Astrocyte (in vitro differentiated cells and primary cell): ENCODE measurements at places on chromosomes 4 and X.

DNA sequence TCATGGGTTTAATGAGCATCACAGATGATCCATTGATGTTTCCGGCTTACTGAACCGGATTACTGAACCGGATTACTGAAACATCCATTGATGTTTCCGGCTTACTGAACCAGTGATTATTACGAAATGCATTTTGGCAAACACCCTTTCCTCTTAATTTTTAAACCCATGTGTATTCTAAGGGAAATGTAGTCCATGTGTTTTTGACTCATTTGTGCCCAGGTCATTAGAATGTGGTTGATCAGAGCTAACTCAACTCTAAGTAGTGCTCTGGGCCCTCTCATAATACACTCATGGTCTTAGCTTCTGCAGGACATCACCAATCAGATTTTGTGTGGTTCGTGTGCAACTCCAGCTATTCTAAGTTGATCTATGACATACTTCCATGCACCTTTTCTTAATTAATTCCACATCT lies 141.6 kb downstream of the SPATA18 start:
- no peaks in the 10 kb centered on the region for H3K27me3 ChIP-seq
- no peaks in the 10 kb centered on the region for H3K36me3 ChIP-seq
- H3K4me1 ChIP-seq: no peaks in the 10 kb centered on the region
- no peak overlapping the region for H3K27ac ChIP-seq
- no peak overlapping the region for H3K4me3 ChIP-seq
- DNase-seq: no peak

DNA sequence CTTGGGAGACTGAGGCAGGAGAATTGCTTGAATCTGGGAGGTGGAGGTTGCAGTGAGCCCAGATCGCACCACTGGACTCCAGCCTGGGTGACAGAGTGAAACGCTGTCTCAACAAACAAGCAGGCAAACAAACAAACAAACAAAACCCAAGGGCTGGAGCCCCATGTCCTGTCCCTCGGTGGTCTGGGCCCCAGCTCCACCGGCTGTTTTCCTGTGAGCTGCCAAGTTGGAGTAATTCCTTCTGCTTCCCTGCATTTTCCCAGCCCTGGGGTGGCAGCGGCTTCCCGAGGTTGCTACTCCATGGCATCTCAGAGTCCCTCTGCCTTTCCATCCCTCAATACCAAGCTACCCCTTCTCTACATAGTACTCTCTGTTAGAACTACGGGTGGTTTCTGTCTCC lies 43.2 kb downstream of the RGS12 start:
- no peak for DNase-seq
- no peaks in the 10 kb centered on the region for H3K36me3 ChIP-seq
- no peaks in the 10 kb centered on the region for H3K27me3 ChIP-seq
- no peak overlapping the region for H3K4me3 ChIP-seq

GRCh38 chr4:112038861-112039260 lies 106.4 kb upstream of the FAM241A start:
- peak; percentile 62 for DNase-seq
- no peaks in the 10 kb centered on the region for H3K27me3 ChIP-seq
- H3K4me3 ChIP-seq: no peak overlapping the region

- H3K4me3 ChIP-seq: no peak overlapping the region
- H3K36me3 ChIP-seq: no peaks in the 10 kb centered on the region
- H3K27me3 ChIP-seq: no peaks in the 10 kb centered on the region
- H3K4me1 ChIP-seq: no peaks in the 10 kb centered on the region
These were observed 102.7 kb downstream of the SPCS3 start for GRCh38 chr4:176422511-176422910.

DNA sequence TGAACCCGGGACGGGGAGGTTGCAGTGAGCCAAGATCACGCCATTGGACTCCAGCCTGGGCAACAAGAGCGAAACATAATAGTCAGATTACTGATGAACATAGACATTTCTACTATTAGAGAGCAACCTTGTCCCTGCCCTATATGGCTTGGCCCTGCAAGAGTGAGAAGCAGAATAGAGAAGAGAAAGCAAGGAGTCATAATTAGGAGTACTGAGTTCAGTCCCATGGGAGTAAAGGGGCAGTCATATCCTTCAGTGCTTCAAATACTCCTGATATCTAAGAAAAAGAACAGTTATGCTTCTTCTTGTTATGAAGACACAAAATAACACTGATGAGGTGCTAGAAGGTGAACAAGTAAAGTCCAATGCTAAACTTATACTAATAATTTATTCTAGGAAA lies 33.8 kb downstream of the CLDN2 start:
- DNase-seq: no peak
- H3K27me3 ChIP-seq: no peaks in the 10 kb centered on the region
- H3K36me3 ChIP-seq: peaks cover 7% of the 10 kb centered on the region
- H3K27ac ChIP-seq: no peak overlapping the region

- H3K4me3 ChIP-seq: no peak overlapping the region
- no peak overlapping the region for H3K27ac ChIP-seq
- H3K27me3 ChIP-seq: no peaks in the 10 kb centered on the region
- H3K36me3 ChIP-seq: no peaks in the 10 kb centered on the region
These were observed 105.9 kb downstream of the LARP1B start for GRCh38 chr4:128166982-128167381.

DNA sequence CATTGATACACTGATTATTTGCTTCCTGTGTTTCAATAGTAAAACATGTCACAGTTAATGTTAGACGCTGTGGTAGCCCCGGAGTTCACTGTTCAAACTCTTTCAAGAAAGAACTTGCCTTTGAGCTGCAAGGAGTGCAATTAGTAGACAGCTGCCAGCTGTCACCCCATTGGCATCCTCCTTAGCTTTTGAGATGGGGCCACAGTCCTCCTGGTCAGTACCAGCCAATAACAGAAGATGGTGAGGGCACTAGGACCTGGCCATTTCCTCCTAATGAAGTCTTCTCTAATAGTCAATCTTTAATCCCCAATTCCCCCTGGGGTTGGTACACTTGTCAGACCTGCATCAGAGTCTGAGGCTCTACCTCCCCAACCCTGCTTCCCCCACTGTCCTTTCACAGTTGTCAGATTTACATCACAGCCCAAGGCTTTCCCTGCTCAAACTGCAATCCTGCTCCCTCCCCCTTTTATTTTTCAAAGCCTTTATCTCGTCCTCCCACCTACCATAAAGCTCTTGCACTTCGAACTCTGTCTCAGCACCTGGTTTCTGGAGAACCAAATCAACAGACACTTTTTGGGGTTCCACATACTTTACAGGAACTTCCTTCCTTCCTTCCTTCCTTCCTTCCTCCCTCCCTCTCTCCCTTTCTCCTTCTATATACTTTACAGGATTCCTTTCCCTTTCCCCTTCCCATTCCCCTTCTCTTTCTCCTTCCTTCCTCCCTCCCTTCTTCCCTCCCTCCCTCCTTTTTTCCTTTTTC lies 182.0 kb downstream of the RASL11B start:
- no peaks in the 10 kb centered on the region for H3K4me1 ChIP-seq
- no peak for DNase-seq
- H3K4me3 ChIP-seq: no peak overlapping the region
- H3K27ac ChIP-seq: no peak overlapping the region
- H3K27me3 ChIP-seq: no peaks in the 10 kb centered on the region

DNA sequence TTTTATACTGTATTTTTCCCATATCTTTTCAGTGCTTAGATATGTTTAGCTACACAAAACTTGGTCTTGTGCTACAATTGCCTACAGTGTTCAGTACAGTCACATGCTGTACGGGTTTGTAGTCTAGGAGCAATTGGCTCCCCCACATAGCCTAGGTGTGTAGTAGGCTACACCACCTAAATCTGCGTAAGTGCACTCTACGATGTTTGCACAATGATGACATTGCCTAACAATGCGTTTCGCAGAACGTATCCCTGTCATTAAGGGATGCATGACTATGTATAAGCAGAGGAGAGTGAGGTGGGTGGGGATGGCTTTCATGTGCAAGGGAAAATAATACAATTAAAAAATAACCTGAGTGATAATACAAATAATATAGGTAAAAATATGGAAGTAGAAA lies 131.4 kb downstream of the GBA3 start:
- no peak overlapping the region for H3K27ac ChIP-seq
- no peaks in the 10 kb centered on the region for H3K27me3 ChIP-seq
- H3K4me3 ChIP-seq: no peak overlapping the region

- DNase-seq: no peak
- no peak overlapping the region for H3K27ac ChIP-seq
- H3K36me3 ChIP-seq: no peaks in the 10 kb centered on the region
- H3K27me3 ChIP-seq: no peaks in the 10 kb centered on the region
- no peak overlapping the region for H3K4me3 ChIP-seq
These were observed 195.4 kb downstream of the AFAP1 start for GRCh38 chr4:7744142-7744804.

GRCh38 chr4:116016201-116016600 lies 902.8 kb upstream of the NDST4 start:
- H3K27me3 ChIP-seq: no peaks in the 10 kb centered on the region
- no peak overlapping the region for H3K4me3 ChIP-seq
- H3K36me3 ChIP-seq: no peaks in the 10 kb centered on the region
- no peaks in the 10 kb centered on the region for H3K4me1 ChIP-seq
- H3K27ac ChIP-seq: peak overlapping the region; percentile 45
- DNase-seq: peak; percentile 70

DNA sequence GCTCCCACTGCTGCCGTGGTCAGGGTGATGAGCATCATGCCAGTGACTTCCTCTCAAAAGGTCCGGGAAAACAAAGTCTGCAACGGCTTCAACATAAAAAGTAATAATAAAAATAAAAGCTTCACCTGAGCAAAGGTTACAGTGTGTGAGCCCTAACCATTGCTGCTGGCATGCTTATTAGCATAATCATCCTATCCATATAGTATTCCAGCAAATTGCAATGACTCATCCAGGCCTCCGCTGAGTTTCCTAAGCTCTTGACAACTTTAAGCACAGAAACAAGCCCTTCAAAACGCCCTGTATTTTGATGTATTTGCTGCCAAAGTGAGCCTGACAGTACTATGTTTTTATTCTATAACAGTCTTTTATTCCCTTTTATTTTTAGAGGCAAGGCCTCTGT lies 100.5 kb downstream of the AASDH start:
- DNase-seq: peak; percentile 69
- H3K27me3 ChIP-seq: no peaks in the 10 kb centered on the region
- no peaks in the 10 kb centered on the region for H3K36me3 ChIP-seq
- no peak overlapping the region for H3K4me3 ChIP-seq
- no peak overlapping the region for H3K27ac ChIP-seq

DNA sequence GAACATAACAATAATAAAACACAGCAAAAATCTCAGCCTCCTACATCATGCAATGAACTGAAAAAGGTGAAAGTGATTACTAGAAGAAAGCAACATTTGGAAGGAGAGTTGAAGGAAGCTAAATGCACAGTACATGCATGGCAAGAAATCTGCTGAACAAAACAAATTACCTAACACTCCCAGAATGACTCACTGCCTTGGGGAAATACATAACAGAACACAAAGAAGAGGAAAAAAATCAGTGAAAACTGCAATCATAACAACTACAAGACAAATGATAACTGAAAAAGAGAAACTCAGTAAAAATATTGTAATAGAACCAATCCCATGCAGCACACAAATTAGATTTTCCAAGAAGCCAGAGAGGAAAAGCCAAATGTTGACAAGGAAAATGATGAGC lies 1513.2 kb downstream of the ARAP2 start:
- no peaks in the 10 kb centered on the region for H3K4me1 ChIP-seq
- H3K36me3 ChIP-seq: no peaks in the 10 kb centered on the region
- DNase-seq: no peak
- no peaks in the 10 kb centered on the region for H3K27me3 ChIP-seq
- H3K4me3 ChIP-seq: no peak overlapping the region

GRCh38 chr4:139227729-139228404 lies 50.8 kb upstream of the ELF2 start:
- DNase-seq: no peak
- no peaks in the 10 kb centered on the region for H3K27me3 ChIP-seq
- H3K4me3 ChIP-seq: no peak overlapping the region

- no peak overlapping the region for H3K4me3 ChIP-seq
- H3K36me3 ChIP-seq: no peaks in the 10 kb centered on the region
These were observed 3.3 kb downstream of the SH3BP2 start for GRCh38 chr4:2795893-2796848.
